ENCODE measurements at places on chromosomes 4 and X. TPM values are rescaled to one million over a fixed set of nuclear protein-coding genes. Genes with fewer than 3 reads are reported as not detected.
A peak's percentile ranks its signal among the peaks of the same experiment; 100 is the strongest.

Gene MAOA
- polyA plus RNA-seq: not detected

Gene PWWP3B
- polyA plus RNA-seq: not detected

DNA sequence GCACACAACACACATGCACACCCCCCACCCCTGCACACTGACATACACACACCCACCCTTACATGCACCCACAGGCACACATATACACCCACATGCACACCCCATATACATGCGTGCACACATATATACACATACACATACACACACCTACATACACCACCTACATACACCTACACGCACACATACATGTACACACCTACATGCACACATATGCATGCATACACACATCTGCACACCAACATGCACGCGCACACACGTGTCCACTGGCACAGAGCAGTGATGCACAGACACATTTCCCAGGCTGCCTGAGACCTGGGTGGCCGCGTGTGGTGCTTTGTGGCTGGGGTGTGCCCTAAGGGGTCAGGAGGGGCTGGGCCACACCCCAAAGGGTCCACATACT lies 31.7 kb downstream of the FGFRL1 start:
- DNase-seq: peak; percentile 9

Gene STPG2
- polyA plus RNA-seq: not detected

Gene MAGEA4
- not detected for polyA plus RNA-seq

Gene RAB40AL
- polyA plus RNA-seq: not detected

DNA sequence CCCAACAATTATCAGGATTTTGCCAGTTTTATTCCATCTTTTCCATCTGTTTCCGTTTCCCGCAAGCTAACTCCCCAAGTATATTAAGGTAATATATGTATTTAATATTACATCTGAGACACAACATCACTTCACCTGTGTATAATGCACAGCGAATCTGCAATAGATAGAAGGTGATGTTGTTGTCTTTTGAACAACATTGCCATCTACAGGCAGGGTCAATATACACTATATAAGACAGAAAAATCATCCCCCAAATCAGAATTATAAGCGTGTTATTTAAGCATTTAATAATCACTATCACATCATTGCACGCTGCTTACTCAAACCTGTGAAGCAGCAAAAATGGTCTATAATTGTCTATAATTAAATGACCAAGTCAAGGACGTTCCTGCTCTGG lies 1115.5 kb downstream of the NLGN4X start:
- no peak for DNase-seq

- DNase-seq: no peak
Observed at GRCh38 chr4:162981823-162982222, 184.9 kb downstream of the NAF1 start.

DNA sequence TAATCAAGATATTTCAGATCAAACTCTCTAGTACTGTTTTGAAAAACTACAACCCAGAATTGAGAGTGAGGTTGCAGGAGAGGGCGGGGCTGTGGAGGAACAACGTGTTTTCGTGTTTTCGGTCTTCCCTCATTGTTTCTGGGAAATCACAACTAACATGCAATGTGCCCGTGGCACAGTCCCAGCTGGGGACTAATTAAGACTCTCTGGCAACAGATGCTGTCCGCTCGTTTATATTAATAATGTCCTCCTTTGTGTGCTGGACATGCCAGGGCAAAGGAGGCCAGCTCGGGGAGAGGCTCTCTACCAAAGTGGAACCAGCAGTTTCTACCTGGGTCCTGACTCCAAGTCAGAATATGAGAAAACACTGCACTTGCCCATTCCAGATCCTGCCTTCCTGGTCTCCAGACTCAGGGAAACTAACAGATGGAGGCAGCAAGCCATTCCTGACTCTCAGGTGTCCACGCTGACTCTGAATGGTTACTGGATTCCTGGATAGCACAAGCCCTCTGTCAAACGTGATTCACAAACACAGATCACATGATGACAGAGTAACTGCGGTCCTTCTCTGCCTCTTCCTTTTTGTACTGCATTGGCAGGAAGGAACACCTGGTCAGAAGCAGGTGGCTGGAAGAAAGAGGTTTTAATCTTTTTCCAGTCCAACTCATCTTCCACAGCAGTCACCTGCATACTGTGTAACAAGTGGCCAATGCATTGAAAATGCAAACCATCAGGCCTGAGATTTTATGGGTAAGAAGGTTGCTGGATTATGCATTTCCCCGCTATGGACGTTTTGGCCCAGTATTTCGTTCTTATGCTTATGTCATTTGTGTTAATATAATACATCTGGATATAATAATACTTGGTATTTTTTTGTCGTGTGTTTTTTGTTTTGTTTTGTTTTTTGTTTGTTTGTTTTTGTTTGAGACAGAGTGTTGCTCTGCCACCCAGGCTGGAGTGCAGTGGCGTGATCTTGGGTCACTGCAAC lies 65.0 kb downstream of the COQ2 start:
- DNase-seq: peak; percentile 49

- no peak for DNase-seq
Observed at GRCh38 chr4:39363773-39364393, 2.3 kb downstream of the RFC1 start.

- no peak for DNase-seq
Observed at GRCh38 chr4:55445921-55446577, 50.3 kb downstream of the TMEM165 start.

DNA sequence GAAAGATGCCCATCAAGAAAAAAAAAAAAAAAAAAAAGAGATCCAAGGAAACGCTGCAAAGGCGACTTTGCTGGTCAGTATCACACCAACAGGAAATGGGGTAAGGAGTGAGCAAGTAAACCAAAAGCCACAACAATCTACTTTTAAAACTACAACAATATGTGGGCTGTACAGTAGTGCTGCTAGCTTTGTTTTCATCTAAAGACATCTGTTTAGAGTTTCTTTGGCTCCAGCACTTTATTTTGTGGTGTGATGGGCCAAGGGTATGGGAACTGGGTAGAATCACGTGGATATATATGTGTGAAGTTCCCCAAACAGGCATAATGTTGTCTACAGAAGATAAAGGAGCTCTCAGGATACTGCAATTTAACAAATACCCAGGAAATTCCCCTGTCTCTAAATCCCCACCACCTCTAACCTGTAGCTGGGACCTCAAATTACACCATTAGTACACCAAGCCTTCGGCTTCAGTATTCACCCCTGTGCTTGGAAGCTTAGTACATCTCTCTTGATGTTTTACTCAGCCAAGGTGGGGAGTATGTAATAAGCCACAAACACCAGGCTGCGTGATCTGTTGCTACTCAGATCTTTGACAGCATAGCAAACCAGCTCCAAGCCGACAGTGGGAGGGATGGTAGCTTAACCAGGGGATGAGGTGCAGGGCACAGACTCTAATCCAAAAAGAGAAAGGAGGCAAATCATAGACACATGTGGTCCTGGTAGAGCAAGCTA lies 207.9 kb downstream of the HS6ST2 start:
- no peak for DNase-seq

GRCh38 chrX:8748855-8749254 lies 16.9 kb upstream of the ANOS1 start:
- no peak for DNase-seq

- no peak for DNase-seq
Observed at GRCh38 chrX:84322083-84322827, 134.3 kb upstream of the RPS6KA6 start.

Gene CT45A3
- polyA plus RNA-seq: not detected

Gene ADRA2C
- not detected for polyA plus RNA-seq

DNA sequence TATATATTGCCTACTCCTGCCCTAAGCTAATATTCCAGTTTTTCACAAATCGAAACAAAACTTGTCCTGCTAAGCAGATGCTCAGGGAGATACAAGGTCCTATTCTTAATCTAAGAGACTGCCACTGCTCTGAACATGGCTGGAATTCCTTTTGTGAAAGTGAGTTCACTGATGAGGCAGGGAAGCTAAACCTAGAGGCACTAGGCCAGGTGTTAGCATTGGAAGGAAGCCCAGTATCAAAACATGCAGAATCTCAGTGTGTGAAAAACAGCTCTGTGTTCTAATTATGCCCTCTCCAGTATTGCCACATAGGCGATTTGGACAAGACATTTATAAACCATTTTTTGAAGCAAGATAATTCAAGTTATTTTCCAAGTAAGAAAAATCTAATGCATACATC lies 47.6 kb downstream of the ABCG2 start:
- DNase-seq: no peak

Gene JCHAIN
- polyA plus RNA-seq: 1.3 TPM

DNA sequence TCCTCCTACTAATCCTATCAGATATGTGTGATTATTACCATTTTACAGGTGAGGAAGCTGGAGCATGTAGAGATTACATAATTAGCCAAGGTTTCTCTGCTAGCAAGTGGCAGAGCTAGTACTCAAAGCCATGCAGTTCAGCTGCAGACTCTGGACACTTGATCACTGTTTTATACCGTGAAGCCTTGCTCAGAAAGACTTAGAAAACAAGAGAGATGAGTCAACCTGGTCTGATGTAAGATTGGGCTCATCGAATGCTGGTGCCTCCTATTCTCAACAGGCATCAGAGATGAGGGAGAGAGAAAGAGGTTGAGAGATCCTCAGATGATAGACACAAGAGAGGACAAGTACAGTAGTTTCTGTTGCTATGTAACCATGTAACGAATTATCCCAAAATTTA lies 19.0 kb upstream of the PDE5A start:
- DNase-seq: no peak

DNA sequence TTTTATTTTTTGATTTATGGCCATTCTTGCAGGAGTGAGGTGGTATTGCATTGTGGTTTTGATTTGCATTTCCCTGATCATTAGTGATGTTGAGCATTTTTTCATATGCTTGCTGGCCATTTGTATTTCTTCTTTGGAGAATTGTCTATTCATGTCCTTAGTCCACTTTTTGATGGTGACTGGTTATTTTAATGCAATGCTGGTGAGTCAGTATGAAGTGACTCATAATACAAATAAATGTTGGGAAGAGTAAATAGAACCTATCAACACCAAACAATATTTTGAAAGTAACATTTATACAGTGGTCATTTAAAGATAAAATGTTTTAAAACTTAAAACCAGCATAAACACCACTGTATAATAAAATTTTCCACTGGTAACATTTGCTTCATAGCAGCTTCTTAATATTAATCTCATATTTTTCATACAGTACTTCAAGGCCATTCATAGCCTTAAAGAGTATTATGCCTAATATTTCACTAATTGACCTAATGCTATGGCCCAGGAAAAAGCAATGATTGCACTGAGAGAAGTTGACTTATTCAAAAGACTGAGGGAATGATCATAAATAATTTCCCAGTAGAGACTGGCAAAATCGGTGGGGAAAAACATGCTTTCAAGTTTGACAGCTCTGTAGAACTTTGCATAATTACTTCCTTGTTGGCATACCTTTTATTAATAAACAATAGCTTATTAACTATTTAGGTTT lies 33.9 kb downstream of the CASK start:
- DNase-seq: no peak

DNA sequence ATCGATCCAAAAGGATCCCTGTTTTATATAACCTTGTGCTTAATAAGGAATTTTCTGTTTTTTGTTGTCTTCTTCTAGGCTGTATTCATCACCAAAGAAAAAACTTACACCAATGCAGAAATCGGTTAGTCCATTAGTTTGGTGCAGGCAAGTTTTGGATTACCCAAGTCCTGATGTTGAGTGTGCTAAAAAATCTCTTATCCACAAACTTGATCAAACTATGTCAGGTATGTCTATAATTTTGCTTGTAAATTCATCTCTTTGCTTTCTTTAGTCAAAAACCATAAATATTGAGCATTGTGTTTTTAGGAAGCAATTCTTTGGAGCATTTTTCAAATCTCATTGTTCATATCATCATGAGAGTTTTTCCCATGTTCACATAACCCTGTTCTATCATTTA lies 28.4 kb downstream of the SLAIN2 start:
- DNase-seq: no peak

DNA sequence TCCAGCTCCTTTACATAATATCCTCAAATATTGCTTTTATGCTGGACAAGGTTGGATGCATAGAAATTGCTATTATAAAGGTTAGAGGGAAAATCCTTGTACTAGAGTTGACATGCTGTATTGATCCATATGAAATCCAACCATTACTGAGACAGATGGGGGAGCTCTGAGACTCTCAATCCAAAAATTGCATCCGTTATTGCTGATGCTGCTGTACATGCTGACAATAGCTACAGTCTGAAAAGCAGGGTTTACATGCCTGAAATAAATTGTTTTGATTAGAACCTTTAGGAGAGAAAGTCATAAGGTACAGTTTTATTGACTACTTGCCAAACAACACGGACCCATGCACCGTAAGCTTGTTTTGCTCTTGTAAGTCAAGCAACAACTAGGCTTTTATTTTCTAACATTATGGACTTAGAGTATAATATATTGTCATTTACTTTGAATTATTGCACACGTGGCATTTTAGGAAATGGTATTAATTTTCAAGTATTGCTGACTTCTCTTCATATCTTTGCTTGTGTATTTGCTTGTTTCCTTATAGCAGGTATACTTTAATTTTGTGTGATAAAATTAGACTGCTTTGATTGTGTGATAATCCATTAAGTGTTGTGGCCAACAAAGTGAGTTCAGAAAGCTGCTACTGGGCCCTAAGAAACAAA lies 1365.2 kb downstream of the STIM2 start:
- DNase-seq: no peak

DNA sequence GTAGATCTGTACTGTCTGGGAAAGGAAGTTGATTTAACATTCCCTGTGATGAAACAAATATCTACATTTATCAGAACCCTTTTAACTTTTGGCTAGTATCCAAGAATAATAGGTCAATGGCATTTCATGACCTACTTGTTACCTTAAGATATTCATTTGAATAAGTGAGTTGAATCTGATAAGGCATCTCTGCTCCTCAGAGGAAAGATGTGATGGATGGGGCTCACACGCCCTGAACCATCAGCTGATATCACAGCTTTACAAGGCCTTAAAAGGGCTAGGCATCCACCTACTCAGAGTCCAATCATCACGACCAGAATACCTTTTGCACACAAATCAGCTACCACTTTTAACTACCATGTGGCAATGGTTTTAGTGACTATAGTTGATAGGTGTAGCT lies 90.2 kb upstream of the PDLIM3 start:
- no peak for DNase-seq

DNA sequence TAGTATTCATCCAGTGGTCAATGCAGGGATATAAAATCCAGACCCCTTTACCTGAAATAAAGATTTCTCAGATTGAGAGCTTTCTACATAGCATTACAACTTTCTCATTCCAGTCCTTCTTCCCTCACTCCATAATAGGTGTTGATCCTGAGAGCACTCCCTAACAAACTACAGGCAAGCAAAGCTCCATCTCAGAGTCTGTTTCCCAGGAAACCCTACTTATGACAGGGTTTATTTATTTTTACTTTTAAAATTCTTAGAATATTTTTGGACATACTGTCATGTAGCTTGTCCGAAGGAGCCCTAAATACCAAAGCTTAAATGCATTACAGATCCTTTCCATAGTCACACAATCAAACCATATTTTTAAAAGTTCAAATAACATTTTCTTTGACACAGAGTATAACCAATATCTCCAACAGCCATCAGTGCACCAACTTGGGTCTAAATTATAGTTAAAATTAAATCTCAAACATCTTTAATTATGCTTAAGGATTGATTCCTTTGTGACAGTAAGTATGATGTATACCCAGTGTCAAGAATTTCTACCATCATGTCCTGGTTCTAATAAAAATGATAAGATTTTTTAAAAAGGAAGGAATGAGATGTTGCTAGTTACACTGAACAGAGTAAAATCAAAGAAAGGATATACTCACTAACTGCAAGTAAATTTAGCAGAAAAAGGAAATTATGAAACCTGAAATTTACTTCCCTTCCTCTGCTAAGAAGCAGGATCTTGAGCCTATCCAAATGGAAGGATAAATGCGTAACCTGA lies 580.4 kb upstream of the ADGRL3 start:
- DNase-seq: no peak
